HS-5 (cell line): ENCODE measurements at places on chromosomes 2 and 18.

GRCh38 chr2:20349513-20349921 is 1.1 kb downstream of the PUM2 start:
- no peak for DNase-seq

GRCh38 chr18:10893761-10894160 is 255.6 kb downstream of the PIEZO2 start:
- no peak for DNase-seq

GRCh38 chr2:44450082-44450481 is 88.3 kb downstream of the CAMKMT start:
- no peak for DNase-seq

DNA sequence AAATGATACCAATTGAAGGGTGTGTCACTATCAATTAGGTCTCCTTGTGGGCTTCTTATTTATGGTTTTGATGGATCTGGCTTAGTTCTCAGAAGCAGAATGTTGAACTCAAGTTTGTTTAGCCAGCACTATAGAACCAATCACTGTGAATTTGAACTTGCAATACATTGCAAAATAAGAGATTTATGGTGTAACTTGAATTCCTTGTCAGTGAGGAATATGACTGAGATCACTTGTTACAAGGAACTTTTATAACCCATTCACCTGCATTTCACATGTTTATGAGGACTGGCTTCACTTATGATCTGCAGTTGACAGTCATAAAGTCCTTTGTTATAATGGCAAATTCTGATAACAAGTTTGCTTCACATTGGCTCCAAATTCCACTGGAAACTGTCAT is 9.8 kb downstream of the GATA6 start:
- no peak for DNase-seq

DNA sequence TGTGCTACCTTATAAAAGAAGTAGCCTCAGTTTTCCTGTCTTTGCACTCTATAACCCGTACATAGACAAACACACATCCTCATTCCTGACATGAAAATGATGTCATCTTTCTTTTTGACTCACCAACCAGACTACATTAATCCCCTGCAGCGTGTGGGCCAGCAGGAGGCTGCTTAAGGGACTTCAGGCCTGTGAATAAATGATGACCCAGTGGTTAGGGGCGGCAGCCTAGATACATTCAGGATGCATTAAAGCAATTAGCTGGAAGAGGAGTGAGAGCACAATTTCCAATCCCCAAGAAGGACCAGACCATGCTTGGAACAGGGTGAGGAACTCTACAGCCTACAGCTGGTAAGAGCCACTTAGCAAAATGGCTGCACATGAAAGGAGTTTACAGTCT is 57.3 kb upstream of the KLF7 start:
- no peak for DNase-seq

DNA sequence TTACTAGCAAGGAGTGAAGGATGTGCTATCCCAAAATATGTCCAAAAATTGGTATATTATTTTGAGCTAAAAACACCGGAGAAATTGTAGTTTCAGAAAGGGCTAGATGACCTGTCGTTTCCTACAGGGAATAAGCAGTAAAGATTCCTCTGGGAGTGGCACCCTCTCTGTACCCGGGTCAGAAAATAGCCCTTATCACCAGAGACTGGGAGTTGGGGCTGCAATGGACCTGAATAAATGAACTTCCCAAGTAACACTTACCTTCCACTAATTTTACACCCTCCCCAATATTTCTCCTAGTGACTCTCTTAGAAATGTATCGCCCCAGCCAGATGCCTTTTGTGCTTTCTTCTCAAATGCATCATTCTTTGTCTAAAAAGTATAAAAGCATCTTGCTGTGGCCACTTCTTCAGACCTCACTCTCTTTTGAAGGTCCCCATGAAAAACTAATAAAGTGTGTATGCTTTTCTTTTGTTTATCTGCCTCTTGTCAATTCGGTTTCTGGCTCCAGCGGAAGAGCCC is 734 bp upstream of the RMC1 start:
- no peak for DNase-seq

DNA sequence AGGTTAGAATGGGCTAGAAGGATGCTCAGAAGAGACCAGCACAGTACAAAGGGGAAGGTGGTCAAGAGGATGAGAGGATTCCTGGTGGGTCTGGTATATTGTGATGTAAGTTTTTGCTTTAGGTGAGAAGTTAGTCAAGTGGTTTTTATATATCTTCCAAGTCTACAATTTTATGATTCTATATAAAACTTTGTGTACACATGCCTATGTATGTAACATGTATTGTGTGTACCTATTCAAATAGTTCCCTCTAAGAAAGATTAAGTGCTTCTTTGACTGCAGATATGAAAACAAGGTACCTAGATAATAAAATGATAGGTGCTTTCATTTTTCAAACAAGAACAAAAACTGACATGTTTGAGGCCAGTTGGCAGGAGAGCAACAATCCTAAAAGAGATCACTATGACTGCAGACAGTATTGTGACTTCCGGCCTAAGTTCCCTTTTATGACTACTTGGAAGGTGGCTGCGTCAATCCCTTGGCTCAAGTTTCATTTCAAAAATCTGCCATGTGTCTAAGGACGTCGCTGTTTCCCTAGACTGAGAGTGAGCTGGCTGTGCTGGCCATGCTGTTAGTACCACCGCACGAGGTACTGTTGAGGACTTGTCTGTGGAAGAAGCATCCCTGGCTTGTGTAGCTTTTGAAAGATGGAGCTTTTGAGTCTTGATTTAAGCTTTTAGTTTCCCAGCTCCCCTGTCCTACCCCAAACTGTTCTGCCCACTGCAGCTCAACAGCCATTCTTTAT is 123.1 kb downstream of the PRPF40A start:
- DNase-seq = no peak

- DNase-seq = no peak
Observed at GRCh38 chr18:10314066-10314465, 140.4 kb upstream of the APCDD1 start.

DNA sequence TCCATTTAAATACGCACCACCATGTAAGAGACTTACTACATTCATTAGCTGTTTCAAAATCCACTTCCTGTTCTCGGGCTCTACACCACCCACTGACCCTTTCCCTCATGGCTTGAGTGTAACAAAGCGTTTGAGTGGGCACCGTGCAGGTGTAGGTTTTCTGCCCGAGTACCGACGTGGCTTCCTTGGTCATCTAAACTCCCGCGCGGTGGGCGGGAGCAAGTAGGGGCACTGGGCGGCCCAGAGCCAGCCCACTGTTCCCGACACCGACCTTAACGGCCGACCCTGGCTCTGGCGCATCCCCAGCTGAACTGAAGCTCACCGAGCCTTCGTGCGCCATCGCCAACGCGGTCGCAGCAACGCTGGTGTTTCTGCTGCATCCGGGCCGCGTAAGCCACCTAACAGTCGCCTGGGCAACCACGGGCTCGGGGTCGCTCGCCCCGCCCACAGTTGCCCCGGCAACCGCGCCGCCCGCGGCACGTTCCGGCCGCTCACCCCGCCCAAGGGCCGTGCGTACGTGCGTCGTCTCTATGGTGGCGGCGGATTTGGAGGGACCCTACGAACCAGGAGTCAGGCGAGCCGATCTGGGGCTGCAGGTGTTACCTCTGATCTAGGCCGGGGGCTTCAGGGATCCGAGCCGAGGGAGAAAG is at the start of the genes C2orf81 and WDR54:
Gene C2orf81 (minus strand): TSS at position 399 of the 650 bp plus-strand sequence. CDS start 59 bp downstream, at position 340.
Gene WDR54 (plus strand): TSS at position 510 of the 650 bp plus-strand sequence. CDS start 424 bp downstream, outside the sequence.
- DNase-seq = peak; percentile 64

- DNase-seq = no peak
Observed at GRCh38 chr2:37740164-37740739, 68.8 kb upstream of the CDC42EP3 start.

GRCh38 chr2:155733091-155733853 is 599.2 kb downstream of the NR4A2 start:
- no peak for DNase-seq
